Left kidney (tissue), 8 donors: ENCODE measurements at places on chromosomes 1 and 21.

GRCh38 chr1:154749078-154749760 lies 120.9 kb downstream of the KCNN3 start:
- no peak for DNase-seq

GRCh38 chr1:52603630-52604029 lies 1.5 kb downstream of the GPX7 start:
- DNase-seq: no peak

DNA sequence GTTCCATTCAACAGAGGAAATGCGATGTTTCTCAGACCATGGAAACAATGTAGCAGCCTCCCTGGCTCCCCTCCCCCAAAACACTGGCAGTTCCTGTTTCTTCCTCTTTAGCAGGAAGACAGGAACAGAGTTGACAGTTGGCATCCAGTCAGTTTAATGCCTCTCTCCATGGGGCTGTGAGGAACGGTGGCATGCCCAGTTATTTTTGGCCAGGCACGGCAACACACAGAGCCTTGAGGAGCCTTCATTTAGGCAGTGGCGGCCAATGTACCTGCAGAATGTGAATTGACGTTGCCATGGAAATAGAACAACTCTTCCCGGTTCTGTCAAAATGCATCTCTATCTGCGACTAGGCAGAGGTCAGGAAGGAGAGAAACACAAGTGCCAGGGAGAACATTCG lies 330.6 kb downstream of the DSCAM start:
- DNase-seq: peak; percentile 26

- DNase-seq: no peak
Observed at GRCh38 chr1:54940042-54940441, 40.4 kb upstream of the TMEM61 start.

- DNase-seq: no peak
Observed at GRCh38 chr1:226603858-226604559, 55.4 kb downstream of the STUM start.

DNA sequence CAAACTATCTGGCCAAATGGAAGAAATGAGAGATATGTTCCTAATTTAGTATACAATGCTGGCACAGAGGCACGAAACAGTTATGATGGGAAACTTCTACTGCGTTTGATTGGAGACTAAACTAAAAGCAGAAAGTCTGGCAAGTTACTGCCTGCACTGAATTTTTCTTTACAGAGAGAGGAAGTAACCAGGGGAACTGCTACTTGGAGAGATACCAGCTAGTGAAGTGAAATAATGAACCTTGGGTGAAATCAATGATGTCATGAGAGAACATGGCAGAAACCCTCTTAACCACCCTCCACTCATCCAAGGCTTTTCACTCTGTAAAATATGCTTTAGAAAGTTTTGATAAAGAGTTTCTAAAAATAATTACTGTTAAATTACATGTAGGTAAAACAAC lies 29.3 kb downstream of the NIBAN1 start:
- DNase-seq: no peak

DNA sequence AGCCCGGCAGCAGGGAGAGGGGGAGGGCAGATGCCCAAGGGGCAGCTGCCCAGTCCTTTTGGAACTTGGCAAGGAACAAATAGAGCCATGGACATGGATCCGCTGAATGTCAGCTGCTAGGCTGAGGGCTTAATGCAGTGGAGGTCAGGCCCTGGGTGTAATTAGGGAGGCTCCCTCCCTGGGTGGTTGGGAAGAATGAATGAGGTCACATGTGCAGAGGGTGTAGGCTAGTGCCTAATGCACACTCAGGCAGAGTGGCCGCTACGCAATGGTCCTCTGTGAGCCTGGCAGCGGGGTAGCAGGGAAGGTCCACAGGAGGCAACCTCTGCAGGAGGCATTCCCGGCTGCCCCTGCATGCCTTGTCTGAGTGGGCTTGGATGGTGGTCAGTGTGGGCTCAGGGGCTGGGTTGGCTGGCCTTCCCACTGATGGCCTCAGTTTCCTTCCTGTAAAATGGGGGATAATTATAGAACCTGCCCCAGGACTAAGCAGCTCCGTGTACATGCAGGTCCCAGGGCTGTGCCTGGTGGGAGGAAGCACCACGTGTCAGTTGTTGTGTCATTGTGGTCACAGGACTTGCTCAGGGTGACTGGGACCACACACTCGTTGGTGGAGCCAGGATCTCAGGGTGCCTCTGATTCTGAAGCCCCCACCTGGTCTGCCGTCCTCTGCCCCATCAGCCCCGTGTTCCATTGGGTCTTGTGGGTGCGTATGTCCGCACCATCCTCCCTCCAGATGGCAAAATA lies 81.6 kb upstream of the ACTL8 start:
- no peak for DNase-seq

GRCh38 chr1:162019006-162019405 lies 4.7 kb downstream of the OLFML2B start:
- DNase-seq: no peak

GRCh38 chr1:219283541-219283940 lies 109.9 kb downstream of the LYPLAL1 start:
- DNase-seq: no peak

GRCh38 chr1:45038240-45038639 lies 26.2 kb downstream of the UROD start:
- no peak for DNase-seq

- peak; percentile 41 for DNase-seq
Observed at GRCh38 chr1:206833106-206833680, 32.2 kb upstream of the IL20 start.

DNA sequence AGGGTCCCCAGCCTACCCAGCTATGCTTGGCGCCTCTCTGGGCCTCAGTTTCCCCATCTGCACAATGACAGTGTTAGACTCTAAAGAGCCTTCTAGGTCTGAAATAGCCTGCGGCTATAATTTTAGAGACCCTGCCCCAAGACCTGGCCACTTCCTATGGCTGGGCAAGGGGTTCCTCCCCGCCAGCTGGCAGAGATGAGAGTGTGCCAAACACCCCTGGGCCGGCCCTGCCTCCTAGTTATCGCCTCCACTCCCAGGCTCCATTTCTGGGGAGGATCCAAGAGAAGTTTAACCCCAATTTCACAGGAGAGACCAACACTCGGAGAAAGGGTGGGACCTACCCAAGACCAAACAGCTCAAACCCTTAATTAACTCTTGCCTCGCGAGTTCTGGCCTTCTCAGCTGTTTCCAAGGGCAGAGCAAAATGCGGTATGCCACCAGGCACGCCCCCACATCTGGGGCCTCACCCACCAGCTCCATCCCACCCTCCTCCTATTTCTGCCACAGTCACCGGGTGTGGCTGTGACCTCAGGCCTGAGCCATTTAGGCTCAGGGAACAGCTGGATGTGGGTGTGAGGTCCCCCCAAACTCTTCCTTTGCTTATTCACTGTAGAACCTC lies 35.7 kb downstream of the TTC39A start:
- no peak for DNase-seq

DNA sequence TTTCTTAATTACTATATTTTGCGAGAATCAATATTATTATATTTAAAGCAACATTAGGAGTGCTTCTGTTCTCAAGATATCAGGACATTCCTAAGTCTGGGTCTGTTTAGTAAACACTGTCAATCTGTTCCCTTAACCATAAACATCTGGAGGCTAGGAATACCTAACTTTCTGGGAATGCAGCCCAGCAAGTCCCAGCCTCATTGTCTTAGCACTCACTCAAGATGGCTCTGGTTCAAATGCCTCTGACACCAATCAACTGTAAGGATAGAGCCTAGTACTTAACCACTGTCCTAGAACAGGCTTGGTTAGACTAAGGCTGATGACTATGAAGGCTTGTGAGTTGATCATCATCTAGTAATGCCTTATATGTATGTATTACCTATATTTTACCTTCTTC lies 61.5 kb downstream of the TNN start:
- no peak for DNase-seq

GRCh38 chr21:42233067-42233961 lies 14.4 kb downstream of the ABCG1 start:
- DNase-seq: no peak

DNA sequence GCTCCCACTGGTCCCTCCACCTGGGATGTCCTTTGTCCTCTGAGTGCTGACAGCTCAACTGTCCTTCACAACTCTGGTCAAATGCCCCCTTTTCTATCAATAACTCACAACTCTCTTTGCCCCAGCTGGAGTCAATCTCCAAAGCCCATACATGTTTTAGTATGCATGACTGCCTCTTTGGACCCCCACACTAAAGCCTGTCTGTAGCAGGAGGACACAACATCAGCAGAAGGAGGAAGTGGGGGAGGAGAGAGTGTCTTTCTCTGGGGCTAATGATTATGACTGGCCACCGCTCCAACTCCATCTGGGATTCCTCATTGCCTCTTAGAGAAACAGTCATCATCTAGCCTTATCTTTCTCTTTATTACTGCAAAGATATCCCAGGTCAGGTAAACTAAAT lies 186.6 kb upstream of the FGGY start:
- no peak for DNase-seq

- DNase-seq: no peak
Observed at GRCh38 chr1:158248118-158248517, 6.1 kb upstream of the CD1A start.

DNA sequence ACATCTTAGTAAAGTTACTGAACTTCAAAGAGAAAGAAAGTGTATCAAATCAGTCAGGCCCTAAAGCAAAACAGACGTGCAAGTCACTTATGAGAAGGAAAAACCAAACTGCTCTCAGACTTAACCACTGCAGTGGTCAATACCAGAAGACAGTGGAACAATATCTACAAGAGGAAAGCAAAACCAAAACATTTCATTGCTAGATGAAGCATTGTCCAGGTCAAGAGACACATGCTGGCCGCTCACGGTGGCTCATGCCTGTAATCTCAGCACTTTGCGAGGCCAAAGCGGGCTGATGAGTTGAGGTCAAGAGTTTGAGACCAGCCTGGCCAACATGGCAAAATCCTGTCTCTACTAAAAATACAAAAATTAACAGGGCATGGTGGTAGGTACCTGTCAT lies 82.0 kb upstream of the MROH9 start:
- DNase-seq: no peak

- peak; percentile 60 for DNase-seq
Observed at GRCh38 chr1:100921110-100921706, 25.3 kb downstream of the SLC30A7 start.

DNA sequence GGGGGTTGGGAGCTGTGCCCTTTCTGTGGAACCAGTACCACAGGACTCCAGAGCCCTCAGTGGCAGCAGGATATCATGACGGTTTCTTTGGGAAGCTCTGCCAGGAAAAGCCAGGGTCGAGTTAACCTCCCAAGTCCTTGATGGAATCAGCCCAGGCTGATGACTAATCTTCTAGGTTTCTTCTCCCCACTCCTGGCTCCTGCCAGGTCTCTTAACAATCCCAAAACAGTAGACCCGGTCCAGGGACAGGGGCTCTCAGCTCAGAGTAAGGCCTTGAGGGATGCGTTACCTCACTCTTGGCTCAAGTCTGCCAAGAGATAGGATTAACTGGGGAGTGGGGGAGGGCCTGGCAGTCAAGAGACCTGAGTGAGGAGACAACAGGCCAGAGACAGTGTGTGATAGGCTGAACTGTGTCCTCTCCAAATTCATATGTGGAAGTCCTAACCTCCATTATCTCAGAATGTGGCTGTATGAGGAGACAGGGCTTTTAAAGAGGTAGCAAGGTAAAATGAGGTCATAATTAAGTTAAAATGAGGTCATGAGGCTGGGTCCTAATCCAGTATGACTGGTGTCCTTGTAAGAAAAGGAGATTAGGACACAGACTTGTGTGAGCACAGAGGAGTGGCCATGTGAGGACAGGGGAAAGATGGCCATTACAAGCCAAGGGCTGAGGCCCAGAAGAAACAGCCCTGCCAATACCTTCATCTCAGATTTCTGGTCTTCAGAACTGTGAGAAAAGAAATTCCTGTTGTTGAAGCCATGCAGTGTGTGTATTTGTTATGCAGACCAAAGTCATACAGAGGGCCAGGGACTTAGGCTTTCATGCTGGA lies 95.0 kb downstream of the BEND5 start:
- no peak for DNase-seq

DNA sequence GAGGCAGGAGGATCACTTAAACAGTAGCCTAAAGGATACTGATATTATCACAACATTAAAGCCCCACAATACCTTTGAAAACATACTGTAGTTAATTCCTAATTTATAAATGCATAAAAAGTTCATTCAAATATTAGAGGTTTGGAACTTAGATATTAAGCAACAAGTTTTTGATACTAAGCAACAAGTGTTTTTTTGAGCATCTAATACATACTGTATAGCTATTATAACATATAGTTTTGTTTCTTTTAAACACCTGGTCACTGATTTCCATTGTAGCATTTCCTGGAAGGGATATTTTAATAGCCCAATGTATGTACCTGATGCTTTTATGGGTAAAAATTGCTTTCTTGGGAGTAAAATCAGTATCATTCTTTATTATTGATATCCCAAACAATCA lies 4.5 kb downstream of the UHMK1 start:
- no peak for DNase-seq

DNA sequence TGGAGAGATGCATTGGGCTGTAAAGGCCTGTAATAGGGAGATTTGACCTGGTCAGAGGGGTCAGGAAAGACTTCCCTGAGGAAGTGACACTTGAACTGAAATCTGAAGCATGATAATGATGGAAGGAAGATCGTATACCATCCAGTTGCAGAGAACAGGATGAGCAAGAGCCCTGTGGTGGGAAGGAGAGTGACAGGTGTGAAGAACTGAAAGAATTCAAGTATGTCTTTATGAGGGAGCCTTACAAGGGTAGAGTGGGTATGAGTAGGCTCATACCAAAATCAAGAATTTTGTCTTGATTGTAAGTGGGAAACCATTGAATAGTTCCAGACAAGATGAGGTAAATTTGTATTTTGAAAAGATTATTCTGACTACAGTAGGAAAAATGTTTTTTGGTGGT lies 129.4 kb downstream of the RASAL2 start:
- DNase-seq: no peak

GRCh38 chr1:156726549-156727226 lies 1.6 kb upstream of the METTL25B start:
- DNase-seq: no peak

DNA sequence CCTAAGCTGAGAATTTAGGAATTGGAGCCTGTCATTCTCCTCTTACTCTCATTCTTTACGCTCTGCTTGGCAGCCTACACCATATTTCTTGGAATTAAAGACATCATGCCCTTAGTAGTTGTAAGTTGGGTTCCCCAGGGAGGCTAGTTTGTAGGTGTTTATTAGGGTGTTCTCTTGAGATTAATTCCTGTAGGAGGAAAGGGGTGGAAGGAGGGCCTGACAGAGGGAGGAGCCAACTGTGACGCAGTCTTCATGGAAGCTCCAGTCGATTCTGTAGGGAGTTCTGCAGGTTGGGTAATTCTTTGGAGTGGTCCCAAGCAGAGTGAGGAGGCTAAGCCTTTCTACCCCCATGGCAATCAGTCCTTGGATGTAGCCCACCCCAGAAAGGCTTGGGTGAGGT lies 111.4 kb downstream of the HHAT start:
- DNase-seq: no peak

GRCh38 chr1:225896937-225897549 lies 8.1 kb upstream of the LEFTY1 start:
- DNase-seq: no peak
